ENCODE measurements at places on chromosomes 13 and 19.

DNA sequence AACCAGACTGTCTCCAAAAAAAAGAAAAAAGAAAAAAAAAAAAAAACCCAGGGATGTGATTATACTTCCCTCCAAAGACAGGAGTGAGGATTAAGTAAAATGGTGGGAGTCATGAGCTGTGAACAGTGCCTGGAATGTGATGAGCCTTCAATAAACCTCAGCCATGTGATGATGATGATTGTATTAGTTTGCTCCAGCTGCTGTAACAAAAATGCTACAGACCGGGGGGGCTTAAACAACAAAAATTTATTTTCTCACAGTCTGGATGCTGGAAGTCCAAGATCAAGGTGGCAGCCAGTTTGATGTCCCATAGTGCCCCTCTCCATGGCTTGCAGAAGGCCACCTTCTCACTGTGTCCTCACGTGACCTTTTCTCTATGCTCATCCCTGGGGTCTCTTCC, 8.9 kb upstream of the PVR start:
- DNase-seq = no peak

GRCh38 chr19:14094854-14095253, 4.3 kb upstream of the SAMD1 start:
- no peak for DNase-seq

DNA sequence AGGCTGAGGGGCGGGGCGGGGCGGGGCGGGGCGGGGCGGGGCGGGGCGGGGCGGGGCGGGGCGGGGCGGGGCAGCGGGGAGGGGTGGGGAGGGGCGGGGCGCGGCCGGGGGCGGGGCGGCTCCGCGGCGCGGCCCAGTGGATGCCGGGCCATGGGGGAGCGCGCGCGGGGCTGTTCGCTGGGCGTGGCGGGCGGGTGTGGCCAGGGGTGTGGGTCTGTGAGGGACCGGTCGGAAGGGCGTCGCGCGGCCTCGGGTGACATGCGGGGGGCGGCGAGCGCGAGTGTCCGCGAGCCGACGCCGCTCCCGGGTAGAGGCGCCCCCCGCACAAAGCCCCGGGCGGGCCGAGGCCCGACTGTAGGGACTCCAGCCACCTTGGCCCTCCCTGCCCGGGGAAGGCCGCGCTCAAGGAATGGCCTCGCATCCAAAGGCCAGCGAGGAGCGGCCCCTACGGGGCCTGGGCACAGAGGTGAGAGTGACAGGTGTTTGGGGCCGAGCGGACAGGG, at the start of gene ZFP28:
Gene ZFP28, plus strand, starts transcription at position 188 of the 503 bp plus-strand sequence. Its CDS starts 71 bp downstream, at position 259.
- no peak for DNase-seq

DNA sequence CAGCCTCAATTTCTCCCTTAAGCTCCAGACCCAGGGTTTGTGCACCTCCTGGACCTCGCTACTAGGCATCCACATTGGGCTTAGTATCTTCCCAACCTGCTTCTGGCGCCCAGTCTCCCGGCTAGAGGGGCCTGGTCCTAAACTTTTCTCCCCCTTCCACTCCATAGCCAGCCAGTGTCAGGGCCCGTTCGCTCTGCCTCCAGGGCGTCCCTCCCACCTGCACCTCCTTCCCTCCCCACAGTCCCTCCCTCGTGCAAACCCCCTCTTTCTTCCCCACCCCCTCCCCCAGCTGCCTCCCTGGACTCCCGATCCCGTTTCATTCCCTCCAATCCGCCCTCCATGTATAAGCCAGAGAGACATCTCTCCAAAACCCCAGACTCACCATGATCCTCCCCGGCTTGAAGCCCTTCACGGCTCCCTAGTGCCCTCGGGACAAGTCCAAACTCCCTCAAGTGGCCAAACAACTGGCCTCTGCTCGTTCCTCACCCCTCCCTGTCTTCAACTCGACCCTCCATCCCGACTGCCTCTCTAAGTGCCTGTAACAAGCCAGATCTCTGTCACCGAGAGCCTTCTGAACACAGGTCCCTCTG, 997 bp upstream of the SAMD4B start:
- no peak for DNase-seq

DNA sequence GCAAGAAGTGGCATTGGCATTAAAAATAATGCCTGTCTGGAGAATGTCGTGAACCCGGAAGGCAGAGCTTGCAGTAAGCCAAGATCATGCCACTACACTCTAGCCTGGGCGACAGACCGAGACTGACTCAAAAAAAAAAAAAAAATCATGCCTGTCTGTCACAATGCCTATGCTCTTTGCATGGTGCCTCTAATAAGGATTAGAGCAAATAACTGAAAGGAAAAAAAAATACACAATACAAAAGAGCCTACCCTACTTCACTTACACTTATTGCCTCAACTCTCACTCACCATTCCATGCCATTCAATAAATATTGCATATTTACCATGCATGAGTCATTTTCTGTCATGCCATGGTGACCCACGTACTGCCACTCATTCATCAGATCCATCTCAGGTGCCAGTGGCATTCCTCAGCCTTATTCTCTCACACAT, 49.1 kb downstream of the TBC1D4 start:
- no peak for DNase-seq

GRCh38 chr19:19464339-19465098, 50.8 kb downstream of the TSSK6 start:
- no peak for DNase-seq

DNA sequence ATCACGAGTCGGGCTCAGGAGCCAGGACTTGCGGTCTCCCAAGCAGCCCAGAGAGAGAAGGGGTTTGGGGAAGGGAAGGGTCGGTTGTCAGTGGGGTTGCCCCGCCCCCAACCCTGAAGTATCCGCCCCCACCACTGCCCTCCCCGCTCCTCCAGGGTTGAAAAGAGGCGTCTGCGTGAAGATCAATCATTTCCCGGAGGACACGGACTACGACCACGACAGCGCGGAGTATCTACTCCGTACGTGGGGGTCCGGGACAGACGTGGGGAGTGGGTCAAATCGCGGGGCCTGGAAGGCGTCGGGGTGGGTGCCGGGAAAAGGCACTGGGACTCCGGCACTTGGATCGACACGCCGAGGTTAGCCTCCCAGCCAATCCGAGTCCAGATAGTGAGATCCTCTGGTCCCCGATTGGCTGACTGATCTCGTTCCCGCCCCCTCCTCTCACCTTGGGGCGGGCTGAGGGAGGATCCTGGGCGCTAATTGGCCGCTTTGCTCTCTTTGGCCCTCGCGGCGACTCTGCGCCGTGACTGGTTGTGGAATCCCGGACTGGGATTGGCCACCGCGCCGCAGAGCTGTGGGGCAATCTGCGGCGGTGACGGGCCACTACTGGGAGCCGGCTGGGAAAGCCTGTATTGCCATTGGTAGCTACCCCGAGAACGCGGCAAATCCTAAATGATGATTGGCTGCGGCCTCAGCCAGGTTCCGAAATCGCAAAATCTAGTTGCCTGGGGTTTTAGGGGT, 13.3 kb upstream of the CACNG6 start:
- DNase-seq = peak; percentile 72

- no peak for DNase-seq
Observed at GRCh38 chr19:39070888-39071287, 13.3 kb upstream of the ACP7 start.

DNA sequence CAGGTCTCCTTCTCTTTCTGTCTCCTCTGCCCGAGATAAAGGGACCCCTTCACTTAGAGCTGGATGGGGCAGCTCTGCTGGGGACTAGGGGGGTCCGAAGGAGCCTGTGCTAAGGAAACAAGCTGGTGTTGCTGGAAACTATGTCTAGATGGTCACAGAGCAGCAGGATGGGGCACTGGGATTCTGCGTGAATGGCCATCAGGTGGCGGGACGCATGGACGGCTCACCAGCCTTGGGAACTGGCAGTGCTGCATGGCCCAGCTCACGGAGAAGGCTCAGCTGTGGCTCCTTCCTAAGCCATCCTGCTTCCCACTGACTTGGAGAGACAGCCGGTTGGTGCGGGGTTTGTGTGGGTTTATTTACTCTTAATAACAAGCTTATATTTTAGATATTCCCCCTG, 411.8 kb downstream of the ZNF536 start:
- DNase-seq = no peak

GRCh38 chr19:18435842-18436670, 1.9 kb downstream of the ISYNA1 start:
- DNase-seq = no peak

GRCh38 chr19:33727331-33727998, 69.2 kb upstream of the KCTD15 start:
- DNase-seq = no peak

GRCh38 chr13:73190477-73190876, 131.7 kb downstream of the KLF5 start:
- DNase-seq = no peak

- DNase-seq = peak; percentile 15
Observed at GRCh38 chr19:34639491-34640085, 37.4 kb downstream of the SCGB2B2 start.

DNA sequence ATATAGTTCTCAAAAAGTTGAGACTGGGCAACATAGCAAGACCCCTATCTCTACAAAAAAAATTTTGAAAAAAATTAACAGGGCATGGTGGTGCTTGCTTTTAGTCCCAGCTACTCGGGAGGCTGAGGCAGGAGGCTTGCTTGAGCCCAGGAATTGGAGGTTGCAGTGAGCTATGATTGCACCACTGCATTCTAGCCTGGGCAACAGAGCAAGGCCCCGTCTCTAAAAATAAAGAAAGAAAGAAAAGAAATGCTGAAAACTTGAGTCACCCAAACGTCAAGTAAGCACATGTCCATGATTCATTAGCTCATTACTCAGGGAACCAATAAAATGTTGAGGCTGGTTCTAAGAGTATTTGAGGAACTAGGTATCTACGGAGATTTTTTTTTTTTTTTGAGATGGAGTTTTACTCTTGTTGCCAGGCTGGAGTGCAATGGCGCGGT, 33.9 kb upstream of the SEMA6B start:
- DNase-seq = no peak

GRCh38 chr13:109483284-109483683, 303.1 kb downstream of the IRS2 start:
- DNase-seq = no peak

DNA sequence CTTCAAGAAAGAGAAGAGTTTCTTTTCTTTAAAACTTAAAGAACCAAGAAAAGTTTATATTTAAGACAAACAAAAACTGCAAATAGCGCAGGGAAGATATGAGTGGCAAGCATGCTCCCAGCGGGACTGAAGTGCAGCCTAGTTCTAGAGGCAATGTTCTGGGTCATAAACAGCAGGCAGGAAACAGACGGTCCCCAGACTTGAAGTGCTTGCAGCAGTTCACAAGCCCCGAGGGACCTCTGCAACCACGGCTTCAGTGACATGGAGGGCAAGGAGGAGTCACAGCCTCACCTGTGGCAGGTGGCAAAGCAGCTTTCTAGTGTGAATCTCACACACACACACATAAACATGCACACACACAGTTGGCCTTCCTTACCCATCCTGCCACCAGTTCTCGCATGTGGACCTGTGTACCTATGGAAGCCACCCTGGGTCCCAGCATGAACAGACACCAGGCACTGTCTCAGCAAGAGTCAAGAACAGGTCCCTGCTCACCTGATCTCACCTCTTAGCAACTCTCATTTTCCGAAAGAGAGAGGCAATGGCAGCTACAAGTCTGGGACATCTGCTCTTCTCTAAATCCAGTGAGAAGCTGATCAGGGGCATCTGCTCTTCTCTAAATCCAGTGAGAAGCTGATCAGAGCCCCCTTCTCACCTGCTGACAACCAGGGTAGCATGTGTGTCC, 162.0 kb downstream of the EFNB2 start:
- DNase-seq = no peak

- DNase-seq = no peak
Observed at GRCh38 chr13:113315992-113316391, 19.0 kb downstream of the LAMP1 start.

DNA sequence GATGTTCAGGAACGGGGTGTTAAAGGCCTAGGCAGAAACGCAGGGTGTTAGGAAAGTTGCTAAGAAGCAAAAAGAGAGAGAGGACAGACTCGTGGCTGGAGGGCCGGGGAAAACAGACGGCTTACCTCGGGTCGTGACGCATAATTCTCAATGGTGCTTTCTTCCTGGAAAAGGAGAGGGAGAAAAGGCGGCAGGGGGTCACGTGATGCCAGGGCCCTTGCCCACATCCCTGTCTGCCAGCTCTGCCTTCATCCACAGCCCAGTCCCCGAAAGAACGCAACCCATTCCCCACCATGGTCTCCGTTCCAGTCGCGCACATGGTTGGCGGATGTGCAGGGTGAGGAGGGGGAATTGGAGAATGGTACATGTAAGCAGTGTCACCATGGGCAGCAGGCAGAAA, 1.6 kb downstream of the KRTDAP start:
- no peak for DNase-seq

GRCh38 chr13:57635541-57636085, 4.1 kb downstream of the PCDH17 start:
- no peak for DNase-seq

GRCh38 chr13:91318886-91319285, 28.6 kb upstream of the MIR17HG start:
- DNase-seq = no peak

DNA sequence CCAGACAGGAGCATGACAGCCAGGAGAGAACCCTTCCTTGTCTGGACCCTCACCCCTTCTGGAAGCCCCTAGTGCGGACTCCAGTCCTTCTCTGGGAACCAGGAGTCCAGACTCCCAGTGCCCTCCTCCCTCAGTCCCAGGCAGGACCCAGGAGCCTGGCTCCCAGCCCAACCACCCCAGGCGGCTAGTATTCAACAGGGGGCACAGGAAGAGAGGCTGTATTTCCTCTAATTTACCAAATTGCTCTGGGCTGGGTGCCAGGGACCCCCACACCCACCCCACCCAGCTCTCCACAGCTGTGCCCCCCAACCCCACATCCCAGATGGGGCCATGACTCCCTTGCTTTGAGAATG, 3.3 kb downstream of the GRIN2D start:
- no peak for DNase-seq

GRCh38 chr19:9610484-9611113, 10.4 kb downstream of the ZNF561 start:
- no peak for DNase-seq

GRCh38 chr19:47415953-47416642, 3.2 kb downstream of the MEIS3 start:
- DNase-seq = no peak

GRCh38 chr19:56107626-56108351, 13.3 kb downstream of the ZNF787 start:
- DNase-seq = no peak

GRCh38 chr13:95159458-95159857, 141.8 kb downstream of the ABCC4 start:
- DNase-seq = no peak

GRCh38 chr13:113883921-113884804, 20.3 kb upstream of the GAS6 start:
- DNase-seq = no peak

DNA sequence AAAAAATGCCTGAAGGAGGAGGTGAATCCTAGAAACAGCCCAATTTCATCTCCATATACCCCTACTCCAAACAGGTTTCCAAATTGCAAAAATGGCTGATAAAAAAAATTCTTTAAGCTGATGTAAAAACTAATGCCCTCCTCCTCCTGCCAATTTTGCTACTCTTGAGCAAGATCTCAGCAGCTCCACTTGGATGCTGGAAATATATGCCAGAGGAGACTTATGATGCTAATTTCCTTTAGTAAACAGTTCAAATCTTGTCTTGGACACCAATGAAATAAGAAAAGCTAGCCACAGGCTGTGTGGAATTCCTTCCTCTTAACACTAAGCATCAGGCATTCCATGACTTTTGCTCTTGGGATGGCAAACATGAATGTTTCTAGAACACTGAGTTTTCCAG, 67.5 kb downstream of the INSR start:
- DNase-seq = no peak

Data from skeletal muscle cell (primary cell).